ENCODE measurements at places on chromosomes 5 and 9. TPM values are rescaled to one million over a fixed set of nuclear protein-coding genes. Genes with fewer than 3 reads are reported as not detected.

The GABRP gene
- total RNA-seq, result not detected

The LURAP1L gene
- 28.2 TPM for total RNA-seq

The AQP3 gene
- total RNA-seq, result 24.4 TPM

The ACTBL2 gene
- 0.05 TPM for total RNA-seq

The CDKN2A gene
- not detected for total RNA-seq

The SLC45A2 gene
- total RNA-seq, result not detected

The SPATA24 gene
- 4.7 TPM for total RNA-seq

The NR2F1 gene
- 4.3 TPM for total RNA-seq

The TAL2 gene
- total RNA-seq, result 0.45 TPM

The CDH12 gene
- not detected for total RNA-seq

The C5 gene
- 10.4 TPM for total RNA-seq

The SH3GL2 gene
- 0.05 TPM for total RNA-seq

The IFNB1 gene
- total RNA-seq, result not detected

The PDLIM4 gene
- total RNA-seq, result 1.0 TPM

The EDIL3 gene
- total RNA-seq, result 0.14 TPM

The NFIL3 gene
- total RNA-seq, result 8.7 TPM

The THBS4 gene
- 0.22 TPM for total RNA-seq

The ORM2 gene
- not detected for total RNA-seq

The FBP2 gene
- total RNA-seq, result not detected

The PDE6A gene
- total RNA-seq, result 0.30 TPM

The SNCAIP gene
- not detected for total RNA-seq

The LCN10 gene
- total RNA-seq, result not detected

The TMEM252 gene
- not detected for total RNA-seq

The LCNL1 gene
- 0.10 TPM for total RNA-seq

The RNF44 gene
- total RNA-seq, result 20.4 TPM

The ALDH1A1 gene
- 5,648 TPM for total RNA-seq

The CARD9 gene
- total RNA-seq, result 0.34 TPM

The PROB1 gene
- 0.12 TPM for total RNA-seq

The NEUROG1 gene
- total RNA-seq, result not detected

The BTNL9 gene
- 1.0 TPM for total RNA-seq

The SPATA31D4 gene
- not detected for total RNA-seq

The CHD1 gene
- total RNA-seq, result 34.4 TPM

The PCDHGA4 gene
- 0.08 TPM for total RNA-seq

The MEF2C gene
- total RNA-seq, result not detected

The GPX8 gene
- total RNA-seq, result 34.5 TPM

The HRCT1 gene
- 0.18 TPM for total RNA-seq

The TOR4A gene
- total RNA-seq, result 26.3 TPM

The ADAMTS13 gene
- 0.30 TPM for total RNA-seq

The SLCO6A1 gene
- total RNA-seq, result not detected

The PCDHA3 gene
- total RNA-seq, result 0.90 TPM

The EIF4E1B gene
- total RNA-seq, result not detected

The FLT4 gene
- 3.0 TPM for total RNA-seq

The WASHC1 gene
- 9.8 TPM for total RNA-seq

The ARHGEF37 gene
- total RNA-seq, result 2.5 TPM

The SHISAL2B gene
- not detected for total RNA-seq

The MAMDC4 gene
- 3.4 TPM for total RNA-seq

The WDR41 gene
- 54.6 TPM for total RNA-seq

The DAP gene
- 60.0 TPM for total RNA-seq

The TNFSF15 gene
- total RNA-seq, result 0.07 TPM

The CD72 gene
- total RNA-seq, result 0.39 TPM

The PCDHB8 gene
- 0.15 TPM for total RNA-seq

The INSL6 gene
- total RNA-seq, result not detected

The PRSS3 gene
- total RNA-seq, result 8.8 TPM

The CCDC192 gene
- not detected for total RNA-seq

The MED10 gene
- 72.4 TPM for total RNA-seq

The FKTN gene
- 8.3 TPM for total RNA-seq

The GNA14 gene
- total RNA-seq, result not detected

Measured in A549 treated with dexamethasone at 1 μM for 4 hours (cell line).